ENCODE measurements at places on chromosomes 7 and 10. TPM values are rescaled to one million over a fixed set of nuclear protein-coding genes. Genes with fewer than 3 reads are reported as not detected.

DNA sequence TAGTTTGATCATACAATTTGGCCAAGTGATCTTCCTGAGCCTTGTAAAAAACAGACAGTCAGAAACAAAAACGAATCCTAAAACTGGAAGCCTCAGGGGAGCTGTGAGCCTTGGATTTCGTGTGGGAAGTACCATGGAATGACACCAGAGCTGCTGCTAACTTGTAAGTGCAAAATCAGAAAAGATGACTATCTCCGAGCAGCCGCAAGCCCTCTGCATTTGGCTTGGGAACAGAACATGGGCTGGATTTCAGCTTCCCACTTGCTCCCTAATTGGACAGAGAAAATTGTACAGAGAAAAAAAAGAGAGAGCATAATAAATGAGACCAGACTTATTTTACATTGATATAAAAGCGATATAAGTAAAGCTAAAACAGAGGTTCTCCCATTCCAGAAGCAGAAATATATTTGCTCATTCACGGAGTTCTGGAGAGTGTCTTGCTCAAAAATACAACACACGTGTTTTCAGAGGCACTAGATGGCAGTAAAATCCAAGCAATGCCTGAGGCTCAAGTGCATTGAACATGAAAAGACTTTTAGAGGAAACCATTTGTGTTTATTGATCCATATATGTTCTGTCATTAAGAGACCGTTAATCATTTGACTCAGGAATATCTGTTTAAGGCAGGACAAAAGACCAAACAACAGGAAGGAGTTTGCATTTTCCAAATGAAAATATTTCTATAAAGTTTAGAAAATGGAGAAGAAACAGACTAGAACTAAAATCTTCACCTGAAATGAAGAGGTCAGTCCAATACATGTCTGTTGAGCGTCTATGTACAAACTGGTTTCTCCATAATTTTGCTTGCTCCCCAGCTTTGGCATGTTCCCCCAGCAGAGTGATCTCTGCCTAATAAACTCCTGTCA is 78.3 kb upstream of the SLC26A5 start:
- H3K4me3 ChIP-seq = no peak overlapping the region
- H3K27ac ChIP-seq = no peak overlapping the region
- no peaks in the 10 kb centered on the region for H3K36me3 ChIP-seq

DNA sequence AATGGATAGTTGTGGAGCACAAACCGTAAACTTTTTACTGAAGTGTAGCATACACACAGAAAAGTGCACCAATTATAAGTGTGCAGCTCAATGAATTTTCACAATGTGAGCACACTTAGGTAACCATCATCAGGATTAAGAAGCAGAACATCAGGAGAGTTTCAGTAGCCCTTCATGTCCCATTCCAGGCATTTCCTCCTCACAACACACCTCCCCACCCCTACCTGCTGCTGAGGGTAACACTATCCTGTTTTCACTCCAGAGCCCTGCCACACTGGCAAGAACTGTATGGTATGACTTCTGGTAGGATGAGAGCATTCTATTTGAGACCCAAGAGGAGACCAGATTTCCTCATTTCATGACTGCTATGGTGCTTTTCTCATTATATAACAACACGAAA is 166.5 kb downstream of the PPP1R3A start:
- H3K4me3 ChIP-seq = no peak overlapping the region
- no peaks in the 10 kb centered on the region for H3K4me1 ChIP-seq
- no peaks in the 10 kb centered on the region for H3K27me3 ChIP-seq
- no peaks in the 10 kb centered on the region for H3K36me3 ChIP-seq

- DNase-seq = no peak
- H3K4me1 ChIP-seq = no peaks in the 10 kb centered on the region
- H3K4me3 ChIP-seq = no peak overlapping the region
- H3K27ac ChIP-seq = no peak overlapping the region
Observed at GRCh38 chr10:73519336-73519735, 23.5 kb upstream of the PPP3CB start.

- H3K27me3 ChIP-seq = peaks cover 23% of the 10 kb centered on the region
- DNase-seq = no peak
- H3K36me3 ChIP-seq = no peaks in the 10 kb centered on the region
- H3K4me1 ChIP-seq = peaks cover 28% of the 10 kb centered on the region
Observed at GRCh38 chr10:6148251-6148701, 54.5 kb upstream of the PFKFB3 start.

- H3K27ac ChIP-seq = no peak overlapping the region
- DNase-seq = no peak
- H3K36me3 ChIP-seq = no peaks in the 10 kb centered on the region
- H3K27me3 ChIP-seq = no peaks in the 10 kb centered on the region
Observed at GRCh38 chr7:38334163-38334562, 60.7 kb upstream of the TARP start.

DNA sequence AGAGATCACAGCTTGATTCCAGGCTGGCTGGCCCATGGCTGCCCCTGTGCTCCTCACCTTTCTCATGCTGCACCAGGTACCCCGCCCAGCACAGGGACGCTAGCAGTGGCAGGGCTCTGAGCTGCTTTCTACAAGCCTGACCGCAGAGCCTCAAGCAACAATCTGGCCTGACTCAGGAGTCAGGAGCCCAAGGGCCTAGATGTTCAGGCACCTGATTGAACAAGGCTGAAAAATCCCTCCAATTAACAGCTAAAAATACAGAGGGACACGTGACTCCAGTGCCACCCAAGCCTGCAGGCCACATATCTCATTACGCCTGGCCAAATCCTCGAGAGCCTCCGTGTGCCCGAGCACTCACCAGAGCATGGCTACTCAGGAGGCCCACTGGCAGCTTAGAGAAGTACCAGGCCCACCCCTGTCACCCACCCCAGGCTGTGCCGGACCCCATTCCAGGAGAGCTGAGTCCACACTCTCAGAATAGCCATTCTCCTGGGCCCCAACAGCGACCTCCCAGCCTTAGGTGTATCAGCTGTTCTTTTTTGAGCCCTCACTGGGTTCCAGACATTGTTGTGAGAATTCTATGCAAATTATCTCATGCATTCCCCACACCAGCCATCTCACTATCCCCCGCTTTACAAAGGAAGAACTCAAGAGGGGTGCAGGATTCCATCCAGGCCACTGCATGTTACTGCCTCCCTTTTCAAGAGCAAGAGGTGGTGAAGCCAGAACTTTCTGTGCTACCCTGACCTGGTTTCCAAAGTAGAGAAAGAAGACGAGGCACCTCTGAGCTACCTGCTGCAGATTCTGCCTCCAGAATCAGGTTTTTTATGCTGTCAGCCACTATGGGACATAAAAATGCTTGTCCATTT is 98.3 kb downstream of the COL13A1 start:
- H3K4me3 ChIP-seq = no peak overlapping the region
- H3K27ac ChIP-seq = no peak overlapping the region
- peaks cover 66% of the 10 kb centered on the region for H3K27me3 ChIP-seq
- no peak for DNase-seq
- no peaks in the 10 kb centered on the region for H3K36me3 ChIP-seq
- H3K4me1 ChIP-seq = peaks cover 7% of the 10 kb centered on the region

GRCh38 chr10:123148414-123149161 is 652 bp downstream of the HMX2 start:
- H3K36me3 ChIP-seq = no peaks in the 10 kb centered on the region
- H3K4me1 ChIP-seq = peaks cover 23% of the 10 kb centered on the region
- no peak for DNase-seq
- no peak overlapping the region for H3K27ac ChIP-seq
- H3K4me3 ChIP-seq = peak overlapping the region; percentile 30

GRCh38 chr7:116161728-116162127 is 48.6 kb upstream of the TES start:
- no peaks in the 10 kb centered on the region for H3K27me3 ChIP-seq
- no peak overlapping the region for H3K27ac ChIP-seq
- no peak overlapping the region for H3K4me3 ChIP-seq
- H3K36me3 ChIP-seq = no peaks in the 10 kb centered on the region
- H3K4me1 ChIP-seq = no peaks in the 10 kb centered on the region

The GIMAP2 gene
- 32.5 TPM for polyA plus RNA-seq

- no peak for DNase-seq
- H3K27me3 ChIP-seq = no peaks in the 10 kb centered on the region
- H3K4me1 ChIP-seq = no peaks in the 10 kb centered on the region
- H3K4me3 ChIP-seq = no peak overlapping the region
Observed at GRCh38 chr10:70596110-70596798, 6.3 kb downstream of the PRF1 start.

Data from thymus (tissue), 14 donors.